CD4-positive, alpha-beta T cell treated with Interleukin-17A for 4 hours (primary cell): ENCODE measurements at places on chromosomes 1 and 21.
A peak's percentile ranks its signal among the peaks of the same experiment; 100 is the strongest.

DNA sequence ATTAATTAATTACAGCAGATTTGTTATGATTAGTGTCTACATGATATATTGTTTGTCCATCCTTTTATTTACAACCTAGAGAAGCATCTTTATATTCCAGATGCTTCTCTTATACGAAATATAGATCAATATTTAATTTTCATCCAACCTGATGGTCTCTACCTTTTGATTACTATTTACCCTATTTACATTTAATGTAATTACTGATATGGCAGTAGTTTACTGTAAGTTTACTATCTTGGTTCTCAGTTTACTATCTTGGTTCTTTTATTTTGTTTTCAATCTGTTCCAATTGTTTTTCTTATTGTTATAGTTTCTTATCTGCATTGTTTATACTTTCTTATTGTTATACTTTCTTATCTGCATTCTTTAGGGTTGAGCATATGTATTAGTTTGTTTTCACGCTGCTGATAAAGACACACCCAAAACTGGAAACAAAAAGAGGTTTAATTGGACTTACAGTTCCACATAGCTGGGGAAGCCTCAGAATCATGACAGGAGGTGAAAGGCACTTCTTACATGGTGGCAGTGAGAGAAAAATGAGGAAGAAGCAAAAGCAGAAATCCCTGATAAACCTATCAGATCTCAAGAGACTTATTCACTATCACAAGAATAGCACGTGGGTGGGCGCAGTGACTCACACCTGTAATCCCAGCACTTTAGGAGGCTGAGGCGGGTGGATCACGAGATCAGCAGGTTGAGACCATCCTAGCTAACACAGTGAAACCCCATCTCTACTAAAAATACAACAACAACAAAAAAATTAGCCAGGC, 28.9 kb downstream of the FAF1 start:
- DNase-seq = no peak

- no peak for DNase-seq
Observed at GRCh38 chr1:112672842-112673241, 1.6 kb upstream of the MOV10 start.

DNA sequence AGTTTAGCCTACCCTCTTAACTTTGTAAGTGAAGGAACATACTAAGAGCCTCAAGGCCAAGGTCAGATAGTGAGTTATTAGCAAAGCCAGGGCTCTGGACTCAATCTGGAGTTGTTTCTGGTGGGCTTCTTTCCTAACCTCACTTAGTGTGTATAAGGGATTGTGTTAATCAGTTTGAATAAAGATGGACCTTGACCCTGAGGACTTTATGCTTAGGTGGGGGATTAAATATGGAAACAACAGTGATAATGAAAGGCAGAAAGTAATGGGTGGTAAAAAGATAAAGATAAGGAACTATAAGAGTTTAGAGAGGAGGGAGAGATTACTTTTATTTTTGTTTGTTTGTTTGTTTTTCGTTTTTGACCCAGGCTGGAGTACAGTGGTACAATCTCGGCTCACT, 5.5 kb downstream of the RABGAP1L start:
- DNase-seq = no peak

GRCh38 chr1:76725864-76726619, 141.2 kb upstream of the ST6GALNAC5 start:
- no peak for DNase-seq

GRCh38 chr21:46442938-46443337, 15.8 kb upstream of the DIP2A start:
- DNase-seq = no peak

DNA sequence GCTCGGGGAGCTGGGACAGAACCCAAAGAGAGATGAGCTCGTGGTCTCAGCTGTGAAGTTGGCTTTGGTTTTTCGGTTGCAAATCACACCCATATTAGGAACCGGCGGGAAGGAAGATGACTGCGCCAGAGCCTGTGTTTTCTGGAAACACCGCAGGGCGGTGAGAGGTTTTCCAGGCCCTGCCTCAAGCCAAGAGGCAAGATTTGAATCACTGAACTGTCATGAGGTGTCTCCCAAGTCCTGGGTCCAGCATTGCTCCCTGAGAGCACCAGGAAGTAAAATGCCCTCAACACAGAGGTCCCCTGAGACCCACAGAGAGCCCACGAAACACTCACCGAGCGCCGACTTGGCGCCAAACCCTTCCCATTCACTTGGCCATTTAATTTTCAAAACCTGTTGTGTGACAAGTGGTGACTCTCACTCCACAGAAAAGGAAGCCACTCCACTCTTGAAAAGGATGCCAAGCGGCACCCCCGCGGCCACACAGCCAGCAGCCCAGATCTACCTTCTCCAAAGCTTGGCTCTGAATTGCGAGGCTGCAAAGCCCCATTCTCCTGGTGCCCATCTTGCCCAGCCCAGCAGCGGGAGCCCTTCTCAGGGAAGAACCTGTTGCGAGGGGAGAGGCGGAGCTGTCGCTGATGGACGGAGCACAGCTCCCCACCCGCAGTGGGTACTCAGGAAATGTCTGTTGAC, 99.0 kb upstream of the RUNX3 start:
- peak; percentile 52 for DNase-seq

DNA sequence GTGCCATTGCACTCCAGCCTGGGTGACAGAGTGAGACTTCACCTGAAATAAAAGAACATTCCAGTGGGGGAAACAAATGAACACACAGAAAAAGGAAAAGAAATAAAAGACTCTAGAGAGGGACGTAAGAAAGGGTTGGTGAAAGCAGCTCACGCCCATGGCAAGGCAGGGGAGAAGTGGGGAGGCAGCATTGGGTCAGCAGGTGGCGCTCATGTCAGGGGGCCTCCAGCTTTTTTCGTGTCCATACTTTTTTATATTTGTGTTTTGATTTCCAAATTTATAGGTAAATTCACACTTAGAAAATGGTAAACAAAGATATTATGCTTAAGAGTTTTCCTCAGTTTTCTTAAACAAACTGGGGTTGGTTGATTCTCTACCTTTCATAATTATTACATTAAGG, 45.5 kb downstream of the VPS13D start:
- DNase-seq = peak; percentile 51

GRCh38 chr1:110008971-110009565, 24.5 kb downstream of the AHCYL1 start:
- DNase-seq = no peak

DNA sequence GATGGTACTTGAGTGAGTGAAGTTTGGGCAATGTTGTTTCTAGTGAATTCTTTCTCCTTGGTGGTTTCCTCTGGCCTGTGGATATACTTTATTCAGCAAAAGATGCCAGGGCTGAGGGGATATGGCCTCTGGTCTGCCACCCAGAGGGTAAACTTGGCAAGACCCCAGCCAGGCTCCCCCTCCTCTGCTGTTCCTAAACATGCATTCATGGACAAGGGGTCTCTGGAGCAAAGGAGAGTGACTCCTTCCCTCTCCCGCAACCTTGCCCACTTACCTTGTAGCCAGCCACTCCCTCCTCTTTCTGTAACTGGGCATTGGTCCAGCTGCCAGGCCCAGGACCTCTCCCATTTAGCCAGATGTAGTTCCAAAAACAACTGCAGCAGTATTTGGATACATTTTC, 43.8 kb downstream of the RUNX3 start:
- no peak for DNase-seq

DNA sequence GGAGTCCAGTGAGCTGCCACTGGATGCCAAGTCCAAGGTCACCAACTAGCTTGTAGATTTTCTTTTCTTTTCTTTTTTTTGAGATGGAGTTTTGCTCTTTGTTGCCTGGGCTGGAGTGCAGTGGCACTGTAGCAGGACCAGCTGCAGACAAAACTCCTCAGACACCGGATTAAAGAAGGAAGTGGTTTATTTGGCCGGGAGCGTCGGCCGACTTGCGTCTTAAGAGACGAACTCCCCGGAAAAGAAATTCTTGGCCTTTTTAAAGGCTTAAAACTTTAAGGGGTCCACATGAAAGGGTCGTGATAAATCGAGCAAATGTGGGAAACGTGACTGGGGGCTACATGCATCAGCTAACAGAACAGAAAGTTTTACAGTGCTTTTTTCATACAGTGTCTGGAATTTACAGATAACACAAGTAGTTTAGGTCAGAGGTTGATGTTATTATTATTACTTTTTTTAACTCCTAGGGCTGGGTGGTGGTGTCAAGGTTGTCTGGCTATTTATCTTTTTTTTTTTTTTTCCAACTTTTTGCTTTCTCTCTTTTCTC, 36.4 kb upstream of the CFAP126 start:
- DNase-seq = no peak

DNA sequence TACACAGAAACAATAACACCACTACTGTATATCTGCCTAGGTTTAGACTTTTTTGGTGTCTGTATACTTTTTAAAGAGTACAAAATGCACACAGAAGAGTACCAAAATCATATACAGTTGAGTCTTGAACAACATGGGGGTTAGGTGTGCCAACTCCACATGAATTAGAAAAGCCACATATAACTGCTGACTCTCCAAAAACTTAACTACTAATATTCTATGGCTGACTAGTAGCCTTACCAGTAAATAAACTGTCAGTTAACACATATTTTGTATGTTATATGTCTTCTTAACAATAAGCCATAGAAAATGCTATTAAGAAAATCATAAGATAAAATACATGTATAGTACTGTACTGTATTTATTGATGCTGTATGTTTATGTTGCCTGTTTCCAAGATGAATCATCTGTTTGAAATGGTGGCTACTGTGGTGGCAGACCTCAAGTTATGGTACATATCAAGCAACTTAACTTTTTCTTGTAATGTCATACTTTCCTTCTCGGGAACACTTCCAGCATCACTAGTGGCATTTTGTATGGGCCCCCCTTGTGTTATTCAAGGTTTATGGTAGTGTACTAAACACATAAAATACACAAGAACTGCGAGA, 71.2 kb downstream of the LHX4 start:
- no peak for DNase-seq

GRCh38 chr1:177385760-177386698, 215.3 kb downstream of the BRINP2 start:
- no peak for DNase-seq

GRCh38 chr1:109733236-109733870, 7.5 kb downstream of the GSTM3 start:
- DNase-seq = no peak

GRCh38 chr21:32732544-32732943, 4.7 kb upstream of the SYNJ1 start:
- DNase-seq = no peak

GRCh38 chr21:46126309-46127238, 28.7 kb downstream of the COL6A2 start:
- no peak for DNase-seq

DNA sequence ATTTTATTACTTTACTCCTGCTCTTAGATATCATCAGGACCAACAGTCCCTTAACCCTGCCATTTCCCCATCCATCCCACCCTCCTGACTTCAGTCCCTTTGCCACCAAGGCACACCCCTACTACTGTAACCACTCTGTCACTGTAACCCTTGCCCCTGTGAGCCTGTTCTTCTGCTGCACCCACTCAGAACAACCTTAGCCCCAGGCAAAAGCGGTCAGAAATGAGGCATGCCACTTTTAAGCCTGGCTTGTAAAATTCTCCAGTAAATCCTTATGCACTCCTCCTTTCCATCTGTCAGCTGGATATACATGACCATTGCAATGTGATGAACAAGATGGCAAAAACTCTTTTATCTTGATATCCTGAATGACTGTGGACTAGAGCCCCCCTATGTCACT, 555.0 kb upstream of the PLXNA2 start:
- no peak for DNase-seq

GRCh38 chr1:25688390-25689119, 72.0 kb downstream of the MAN1C1 start:
- DNase-seq = no peak
